Tibial artery (tissue), 4 donors: ENCODE measurements at places on chromosomes 7 and 10.

GRCh38 chr10:75398200-75398691, 3.3 kb downstream of the ZNF503 start:
- no peak for DNase-seq

DNA sequence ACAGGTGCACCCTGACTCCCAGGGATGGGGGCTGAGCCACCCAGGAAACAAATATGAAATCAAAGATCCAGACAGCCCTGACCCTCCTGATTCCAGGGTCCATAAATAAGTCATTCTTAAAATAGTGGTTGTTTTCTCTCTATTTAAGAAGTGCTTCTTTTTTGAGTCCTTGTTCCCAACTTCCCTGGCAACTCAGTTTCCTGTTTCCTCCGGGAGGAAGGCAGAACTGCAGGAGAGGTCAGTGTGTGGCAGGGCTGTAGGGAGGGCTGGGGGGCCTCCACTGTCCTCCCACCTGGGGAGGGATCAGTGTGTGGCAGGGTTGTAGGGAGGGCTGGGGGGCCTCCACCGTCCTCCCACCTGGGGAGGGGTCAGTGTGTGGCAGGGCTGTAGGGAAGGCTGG, 88.7 kb upstream of the PDGFA start:
- DNase-seq = no peak

- DNase-seq = no peak
Measured at GRCh38 chr7:90597563-90598253, 1.6 kb downstream of the CDK14 start.

GRCh38 chr10:84172467-84173356, 889 bp upstream of the GPR15LG start:
- DNase-seq = no peak

DNA sequence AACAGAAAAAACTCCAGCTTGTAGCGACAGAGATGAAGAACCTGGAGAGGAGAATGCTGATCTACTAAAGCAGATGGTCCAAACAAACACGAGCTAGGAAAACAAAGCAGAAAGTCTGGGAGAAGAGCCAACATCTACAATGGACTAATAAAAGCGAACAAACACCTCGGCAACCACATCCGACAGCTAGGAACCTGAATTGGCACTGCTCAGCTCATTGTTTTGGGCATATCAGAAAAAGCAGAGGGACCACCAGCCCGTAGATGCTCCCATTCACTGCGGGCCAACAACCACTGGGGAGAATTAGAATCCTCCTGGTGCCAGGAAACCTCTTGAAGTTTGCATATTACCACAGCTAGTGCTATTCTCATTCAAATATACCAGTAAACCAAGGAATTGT, 204.7 kb downstream of the NXPH1 start:
- no peak for DNase-seq
